Foreskin keratinocyte (primary cell): ENCODE measurements at places on chromosomes 16 and 17.
A peak's percentile ranks its signal among the peaks of the same experiment; 100 is the strongest.

DNA sequence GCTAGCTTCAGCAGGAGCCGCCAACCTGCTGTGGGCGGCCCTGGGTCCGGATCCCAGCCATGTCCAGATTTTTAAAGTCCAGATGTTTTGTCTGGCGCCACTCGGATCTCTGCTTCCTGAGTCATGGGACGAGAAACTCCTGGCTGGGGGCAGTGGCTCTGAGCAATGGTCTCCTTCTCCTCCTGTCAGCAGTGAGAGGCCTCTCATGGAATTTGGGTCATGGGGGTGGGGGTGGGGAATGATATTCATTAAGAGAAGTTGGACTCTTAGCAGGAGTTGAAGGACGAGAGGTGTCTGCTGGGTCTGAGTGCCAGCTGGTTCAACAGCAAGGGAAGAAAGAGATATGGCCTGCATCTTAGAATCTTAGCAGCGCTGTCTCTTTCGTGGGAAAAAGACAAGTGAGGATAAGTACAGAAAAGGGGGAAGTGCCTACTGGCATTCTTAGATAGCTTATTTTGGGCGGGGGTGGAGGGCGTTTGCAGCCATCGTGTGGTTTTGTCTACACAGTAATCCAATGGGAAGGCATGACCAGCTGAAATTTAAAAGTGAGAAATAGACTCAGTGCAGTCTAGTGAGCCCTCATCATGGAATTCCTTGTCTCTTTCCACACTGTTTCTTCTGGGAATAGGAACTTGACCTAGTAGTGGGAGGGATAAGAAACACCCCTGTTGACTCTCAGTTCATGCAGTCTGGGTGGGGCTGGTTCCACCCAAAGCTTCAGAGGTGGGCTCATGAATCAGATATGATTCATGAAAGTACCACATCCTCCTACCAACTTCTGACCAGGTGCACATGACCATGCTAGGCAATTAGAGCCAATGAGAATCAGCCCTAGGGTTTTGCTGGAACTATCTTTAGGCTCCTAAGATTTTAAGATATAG lies 80.5 kb downstream of the MYH13 start:
- DNase-seq = peak; percentile 49

GRCh38 chr17:13584701-13585080 lies 17.0 kb downstream of the HS3ST3A1 start:
- no peak for DNase-seq

DNA sequence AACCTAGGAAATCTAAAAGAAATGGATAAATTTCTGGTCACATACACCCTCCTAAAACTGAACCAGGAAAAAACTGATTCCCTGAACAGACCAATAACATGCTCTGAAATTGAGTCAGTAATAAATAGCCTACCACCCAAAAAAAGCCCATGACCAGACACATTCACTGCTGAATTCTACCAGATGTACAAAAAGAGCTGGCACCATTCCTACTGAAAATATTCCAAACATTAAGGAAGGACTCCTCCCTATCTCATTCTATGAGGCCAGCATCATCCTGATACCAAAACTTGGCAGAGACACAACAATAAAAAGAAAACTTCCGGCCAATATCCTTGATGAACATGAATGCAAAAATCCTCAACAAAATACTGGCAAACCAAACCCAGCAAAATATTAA lies 52.9 kb downstream of the TTC19 start:
- no peak for DNase-seq

DNA sequence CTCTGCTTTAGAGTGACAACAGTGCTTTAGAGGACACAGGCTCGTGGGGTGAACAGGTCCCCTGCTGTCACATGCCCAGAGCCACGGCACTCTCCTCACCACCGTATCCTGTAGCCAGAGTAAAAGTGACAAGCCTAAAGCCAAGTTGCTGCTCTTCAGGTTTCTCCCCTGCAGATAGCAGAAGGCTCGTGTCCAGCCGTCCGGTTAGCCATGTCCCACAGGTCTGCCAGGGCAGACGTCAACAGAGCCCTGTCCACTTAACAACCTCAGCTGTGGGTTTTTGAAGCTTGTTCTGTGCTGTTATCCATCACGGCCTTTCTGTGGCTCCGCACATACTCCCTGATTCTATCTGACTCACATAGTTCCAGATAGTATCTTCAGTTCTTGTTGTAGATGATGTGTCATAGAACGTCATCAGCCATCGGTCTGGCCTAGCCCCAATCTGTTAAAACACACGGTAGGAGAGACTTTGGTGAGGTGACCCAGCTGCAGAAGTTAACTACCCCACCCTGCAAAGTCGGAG lies 100.7 kb downstream of the SOCS1 start:
- peak; percentile 22 for DNase-seq

- no peak for DNase-seq
Measured at GRCh38 chr16:55500530-55501011, 8.3 kb upstream of the LPCAT2 start.

DNA sequence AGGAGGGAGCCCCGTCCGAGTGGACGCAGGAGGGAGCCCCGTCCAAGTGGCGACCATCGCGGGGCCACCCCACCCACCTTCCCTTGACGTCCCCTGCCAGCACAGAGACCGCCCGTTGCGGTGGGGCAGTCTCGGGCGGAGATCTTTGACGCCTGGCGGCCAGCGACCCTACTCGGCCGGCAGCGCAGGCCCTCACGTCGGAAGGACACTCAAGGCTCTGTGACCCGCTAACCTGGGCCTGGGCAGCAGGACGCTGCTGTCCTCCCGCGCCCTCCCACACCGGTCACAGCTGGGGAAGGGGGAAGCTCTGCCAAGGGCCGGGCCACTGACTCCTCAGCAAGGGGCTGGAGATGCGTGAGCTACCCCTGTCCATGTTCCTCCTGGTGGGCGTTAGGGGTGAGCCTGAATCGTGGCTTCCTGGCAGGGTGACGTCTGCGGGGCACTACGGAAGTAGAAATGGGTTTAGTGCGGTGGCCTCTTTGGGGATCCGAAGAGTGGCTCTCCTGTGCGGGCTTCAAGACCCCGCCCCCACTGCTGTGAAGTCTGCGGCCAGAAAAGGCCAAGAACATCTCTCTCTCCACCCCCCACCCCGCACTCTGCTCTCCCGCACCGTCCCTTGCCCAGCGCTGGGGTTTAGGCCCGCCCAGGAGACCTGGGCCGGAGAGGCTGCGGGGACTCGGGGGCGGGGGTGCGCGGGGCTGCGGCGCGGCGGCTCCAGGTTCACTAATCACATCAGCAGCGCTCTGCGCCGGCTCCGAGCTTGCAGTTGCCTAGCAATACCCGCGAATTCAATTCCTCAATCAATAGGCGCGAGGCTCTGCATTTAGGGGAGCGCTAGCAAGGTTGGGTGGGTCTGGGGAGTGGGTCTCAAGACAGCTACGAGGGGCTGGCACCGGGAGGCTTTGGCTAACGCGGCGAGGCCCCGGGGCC lies 5.8 kb downstream of the CBX8 start:
- no peak for DNase-seq

GRCh38 chr17:5500247-5500588 lies 13.9 kb downstream of the MIS12 start:
- DNase-seq = no peak

GRCh38 chr16:28606291-28607115 lies 3.3 kb downstream of the SULT1A1 start:
- no peak for DNase-seq

DNA sequence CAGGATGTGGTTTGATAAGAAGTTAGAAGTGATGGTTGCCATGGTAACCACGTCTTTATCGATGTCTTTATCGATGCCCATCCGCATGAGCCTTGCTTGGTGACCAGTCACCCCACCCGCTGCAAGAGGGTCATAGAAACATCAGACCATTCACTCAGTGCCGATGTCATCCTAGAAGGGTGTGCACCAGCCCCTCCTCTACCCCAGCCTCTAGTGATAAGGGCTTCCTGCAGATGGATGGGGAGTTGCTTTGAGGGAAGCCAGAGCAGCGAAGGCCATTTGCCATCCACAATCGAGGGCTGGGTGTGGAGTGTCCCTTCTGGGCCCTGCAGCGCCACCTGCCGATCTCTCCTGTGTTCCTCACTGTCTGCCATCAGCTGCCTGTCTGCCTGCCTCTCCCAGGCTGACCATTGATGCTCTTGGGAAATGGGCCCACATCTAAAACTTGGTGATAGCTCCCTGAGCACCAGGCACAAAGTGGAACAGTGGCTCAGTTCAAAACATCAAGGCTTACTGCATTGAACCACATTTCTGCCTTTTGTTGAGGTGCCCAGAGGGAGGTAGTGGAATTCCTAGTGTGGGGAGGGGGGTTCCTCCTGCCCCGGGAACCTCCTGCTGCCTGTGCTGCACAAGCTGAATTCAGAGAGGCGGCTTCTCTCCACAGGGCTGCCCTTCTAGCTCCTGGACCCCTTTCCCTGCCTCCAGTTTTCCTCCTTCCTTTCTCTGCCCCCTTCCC lies 8.9 kb downstream of the CALB2 start:
- no peak for DNase-seq

GRCh38 chr17:62902531-62903220 lies 63.4 kb upstream of the TANC2 start:
- no peak for DNase-seq

DNA sequence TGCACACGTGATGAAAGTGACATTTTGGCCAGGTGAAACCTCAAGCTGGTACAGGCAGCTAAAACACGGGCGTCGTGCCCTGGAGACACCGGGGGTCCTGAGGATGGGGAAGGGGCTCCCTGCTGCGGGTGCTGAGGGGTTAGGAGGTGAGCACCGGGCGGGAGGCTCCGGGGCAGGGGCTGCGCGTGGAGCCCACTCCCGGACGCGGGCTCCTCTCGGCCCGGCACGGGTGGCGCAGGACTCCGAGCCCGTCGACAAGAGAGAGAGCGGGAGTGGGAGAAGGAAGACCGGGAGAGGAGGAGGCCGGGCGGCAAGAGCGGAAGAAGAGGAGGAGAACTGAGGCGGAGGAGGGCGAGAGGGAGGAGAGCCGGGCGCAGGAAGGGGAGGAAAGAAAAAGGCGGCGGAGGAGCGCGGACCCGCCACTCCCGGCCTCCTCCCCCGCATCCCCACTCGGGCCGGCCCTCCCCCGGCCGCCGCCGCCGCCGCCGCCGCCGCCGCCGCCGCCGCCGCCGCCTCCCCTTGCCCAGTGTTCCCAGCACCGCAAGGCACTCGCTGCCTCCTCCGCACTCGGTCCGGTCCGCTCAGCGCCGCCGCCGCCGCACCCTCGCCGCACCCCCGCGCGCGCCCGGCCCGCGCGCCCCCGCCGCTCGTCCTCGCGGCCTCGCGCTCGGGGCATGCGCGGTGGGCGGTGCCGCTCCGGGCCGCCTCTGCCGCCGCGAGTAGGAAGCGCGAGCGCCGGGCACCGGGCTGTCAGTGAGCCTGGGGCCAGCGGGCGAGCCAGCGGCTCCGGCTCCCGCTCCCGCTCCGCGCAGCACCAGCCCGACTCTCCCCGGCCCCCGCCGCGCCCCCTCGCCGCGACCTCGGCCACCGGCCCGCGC lies at the start of gene PRKCA:
Gene PRKCA, plus strand, starts transcription at position 750 of the 878 bp plus-strand sequence.
- peak; percentile 18 for DNase-seq

GRCh38 chr17:76793775-76794174 lies 55.9 kb downstream of the MFSD11 start:
- no peak for DNase-seq

GRCh38 chr17:20315311-20315710 lies 152.0 kb downstream of the LGALS9B start:
- no peak for DNase-seq

DNA sequence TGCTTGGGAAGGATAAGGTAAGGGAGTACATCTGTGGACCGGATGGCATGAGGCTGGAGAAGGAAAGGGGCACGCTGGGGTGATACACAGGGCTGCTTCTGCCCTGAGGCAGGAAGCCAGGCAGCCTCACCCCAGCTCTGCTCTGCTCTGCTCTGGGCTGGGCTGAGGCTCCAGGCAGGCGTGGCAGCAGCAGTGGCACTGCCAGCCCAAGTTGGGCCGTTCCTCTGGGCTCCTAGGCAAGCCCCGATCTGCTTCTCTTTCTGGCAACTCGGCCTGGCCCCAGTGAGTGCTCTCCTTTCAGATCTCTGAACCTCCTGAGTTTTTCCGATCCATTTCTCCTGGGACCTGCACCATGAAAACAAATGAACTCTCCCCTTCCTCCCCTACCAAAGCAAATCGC lies 44.9 kb downstream of the VAC14 start:
- DNase-seq = no peak

GRCh38 chr16:48064971-48065370 lies 90.8 kb downstream of the ABCC12 start:
- DNase-seq = peak; percentile 25

GRCh38 chr16:87216148-87216840 lies 100.9 kb downstream of the C16orf95 start:
- no peak for DNase-seq

DNA sequence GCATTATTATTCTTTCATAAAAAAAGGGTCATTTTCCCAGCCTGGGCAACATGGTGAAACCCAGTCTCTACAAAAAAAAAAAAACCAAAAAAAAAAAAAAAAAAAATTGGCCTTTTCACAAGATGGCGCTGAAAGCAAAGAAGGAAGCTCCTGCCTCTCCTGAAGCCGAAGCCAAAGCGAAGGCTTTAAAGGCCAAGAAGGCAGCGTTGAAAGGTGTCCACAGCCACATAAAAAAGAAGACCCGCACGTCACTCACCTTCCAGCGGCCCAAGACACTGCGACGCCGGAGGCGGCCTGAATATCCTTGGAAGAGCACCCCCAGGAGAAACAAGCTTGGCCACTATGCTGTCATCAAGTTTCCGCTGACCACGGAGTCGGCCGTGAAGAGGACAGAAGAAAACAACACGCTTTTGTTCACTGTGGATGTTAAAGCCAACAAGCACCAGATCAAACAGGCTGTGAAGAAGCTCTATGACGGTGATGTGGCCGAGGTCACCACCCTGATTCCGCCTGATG lies 4.9 kb upstream of the PGAP6 start:
- no peak for DNase-seq

DNA sequence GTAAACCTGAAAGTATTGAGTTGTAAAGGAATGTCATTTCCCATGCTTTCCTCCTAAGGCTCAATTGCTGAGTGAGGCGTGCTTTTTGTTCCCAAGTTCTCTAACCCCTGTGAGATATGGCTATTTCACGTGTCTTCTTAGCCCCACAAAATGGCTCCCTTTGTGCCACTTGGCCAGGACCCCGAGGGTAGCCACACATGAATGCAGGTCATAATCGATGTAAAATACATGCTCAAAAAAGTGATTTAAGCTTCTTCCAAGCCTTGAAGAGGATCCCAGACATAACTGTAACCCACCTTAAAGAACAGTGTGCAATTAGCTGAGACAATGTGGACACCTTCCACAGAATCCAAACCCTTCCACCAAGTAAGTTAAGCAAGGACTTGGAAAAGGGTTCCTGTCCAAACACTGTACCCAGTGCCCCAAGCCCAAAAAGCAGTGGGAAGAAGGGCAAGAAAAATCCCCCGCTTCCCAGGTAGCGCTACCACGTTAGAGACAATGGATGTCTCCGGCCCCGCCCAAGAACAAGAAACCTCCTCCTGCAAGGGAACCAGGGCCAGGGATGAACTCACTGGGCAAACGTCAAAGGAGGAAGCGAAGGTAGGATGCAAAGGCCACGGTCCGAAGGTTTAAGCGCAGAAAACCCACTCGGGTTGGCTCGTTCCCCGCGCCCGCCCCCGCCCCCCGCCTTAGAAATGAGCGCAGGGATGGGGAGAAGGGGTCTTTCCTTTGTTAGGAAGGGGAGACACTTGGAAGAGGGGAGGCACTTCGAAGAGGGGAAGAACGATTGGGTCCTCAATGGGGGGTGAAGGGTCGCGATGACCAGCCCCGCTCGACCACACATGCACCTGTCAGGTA lies 1.2 kb downstream of the JPT1 start:
- peak; percentile 23 for DNase-seq

- DNase-seq = peak; percentile 53
Measured at GRCh38 chr17:16191604-16192003, 23.7 kb downstream of the NCOR1 start.
